Esophagus squamous epithelium (tissue), 5 donors: ENCODE measurements at places on chromosomes 1 and 21.

GRCh38 chr1:1760715-1761114, 17.6 kb downstream of the NADK start:
- DNase-seq, result no peak

DNA sequence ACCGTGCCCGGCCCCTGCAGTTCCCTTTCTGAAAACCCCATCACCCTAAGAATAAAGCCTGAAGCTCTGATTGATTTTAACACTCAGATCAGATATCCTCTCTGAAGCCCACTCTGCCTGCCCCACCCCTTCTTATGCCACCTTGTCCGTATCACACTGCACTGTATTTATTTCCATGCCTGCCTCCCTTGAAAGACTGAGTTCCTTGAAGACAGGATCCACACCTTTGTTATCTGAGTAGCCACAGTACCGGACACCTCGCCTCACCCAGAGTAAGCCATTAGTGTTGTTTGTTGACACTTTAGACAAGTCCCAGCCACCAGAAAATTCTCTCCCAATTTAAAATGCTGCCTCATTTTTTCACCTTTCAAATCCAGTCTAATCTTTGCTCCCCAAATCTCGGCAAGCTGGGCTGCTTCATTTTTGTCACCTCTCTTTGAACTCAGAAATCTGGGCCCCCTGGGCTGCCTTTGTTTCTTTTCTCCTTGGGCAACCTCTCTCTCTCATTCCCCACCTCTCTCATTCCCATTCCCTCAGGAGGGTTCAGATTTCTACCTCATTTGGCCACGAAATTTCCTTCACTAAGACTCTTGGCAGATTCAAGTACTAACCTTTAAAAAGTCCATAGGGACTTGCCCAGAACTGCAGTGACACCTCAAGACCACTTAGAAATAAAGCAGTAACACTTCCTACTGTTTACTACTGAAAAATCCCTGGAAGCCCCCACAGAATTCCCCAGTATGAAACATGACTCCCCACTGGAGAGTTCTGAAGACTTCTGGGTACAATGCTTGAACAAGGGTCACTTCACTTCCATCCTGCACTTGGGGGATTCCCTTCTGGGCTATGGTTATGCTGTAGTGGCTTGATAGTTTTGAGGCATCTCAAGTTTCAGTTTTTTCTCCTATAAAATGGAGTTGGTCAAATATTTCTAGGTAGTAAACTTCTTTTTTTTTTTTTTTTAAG, 8.7 kb upstream of the PPP1R15B start:
- no peak for DNase-seq

DNA sequence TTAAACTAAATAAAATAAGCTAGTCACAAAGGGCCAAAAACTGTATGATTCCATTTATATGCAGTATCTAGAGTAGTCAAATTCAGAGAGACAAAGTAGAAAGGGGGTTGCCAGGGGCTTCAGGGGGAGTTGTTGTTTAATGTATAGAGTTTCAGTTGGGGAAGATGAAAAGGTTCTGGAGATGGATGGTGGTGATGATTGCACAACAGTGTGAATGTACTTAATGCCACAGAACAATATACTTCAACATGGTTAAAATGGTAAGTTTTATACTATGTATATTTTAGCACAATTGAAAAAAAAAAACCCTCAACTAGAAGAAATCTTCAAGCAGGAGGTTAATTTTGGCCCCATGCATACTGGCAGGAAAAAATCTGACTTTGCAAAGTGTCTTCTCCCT, 24.3 kb downstream of the VAV3 start:
- no peak for DNase-seq

GRCh38 chr1:179298952-179299351, 5.4 kb downstream of the SOAT1 start:
- no peak for DNase-seq

DNA sequence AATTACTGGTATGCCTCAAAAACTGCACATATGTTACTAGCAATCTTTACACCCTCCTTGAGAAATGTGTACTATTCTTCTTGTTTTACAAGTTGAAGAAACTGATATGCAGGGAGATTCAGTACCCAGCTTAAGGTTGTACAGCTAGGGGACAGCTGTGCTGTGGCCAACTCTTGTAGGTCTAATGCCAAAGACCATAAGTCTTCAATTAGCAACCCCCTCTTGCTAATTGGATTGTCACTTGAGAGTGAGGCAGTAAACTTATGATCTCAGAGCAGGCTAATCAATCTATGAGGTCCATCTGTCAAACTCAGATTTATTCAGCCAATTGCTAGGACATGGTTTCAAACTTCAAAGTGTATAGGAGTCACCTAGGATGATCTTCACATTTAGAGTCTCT, 492.0 kb upstream of the USP24 start:
- DNase-seq, result no peak

DNA sequence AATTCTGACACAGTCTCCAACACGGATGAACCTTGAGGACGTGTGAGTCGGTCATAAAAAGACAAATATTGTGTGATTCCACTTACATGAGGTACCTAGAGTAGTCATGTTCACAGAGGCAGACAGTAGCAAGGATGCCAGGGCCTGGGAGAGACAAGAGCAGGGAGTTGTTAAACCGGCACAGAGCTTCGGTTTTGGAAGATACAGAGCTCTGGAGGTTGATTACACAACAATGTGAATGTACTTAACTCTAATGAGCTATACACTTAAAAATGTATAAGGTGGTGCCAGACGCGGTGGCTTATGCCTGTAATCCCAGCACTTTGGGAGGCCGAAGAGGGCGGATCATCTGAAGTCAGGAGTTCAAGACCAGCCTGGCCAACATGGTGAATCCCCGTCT, 37.8 kb upstream of the NEK2 start:
- no peak for DNase-seq

- no peak for DNase-seq
Observed at GRCh38 chr1:114164840-114165543, 11.3 kb upstream of the SYT6 start.

GRCh38 chr1:93628681-93629080, 53.0 kb downstream of the BCAR3 start:
- no peak for DNase-seq

GRCh38 chr1:119794876-119795240, 16.4 kb downstream of the REG4 start:
- DNase-seq, result no peak

DNA sequence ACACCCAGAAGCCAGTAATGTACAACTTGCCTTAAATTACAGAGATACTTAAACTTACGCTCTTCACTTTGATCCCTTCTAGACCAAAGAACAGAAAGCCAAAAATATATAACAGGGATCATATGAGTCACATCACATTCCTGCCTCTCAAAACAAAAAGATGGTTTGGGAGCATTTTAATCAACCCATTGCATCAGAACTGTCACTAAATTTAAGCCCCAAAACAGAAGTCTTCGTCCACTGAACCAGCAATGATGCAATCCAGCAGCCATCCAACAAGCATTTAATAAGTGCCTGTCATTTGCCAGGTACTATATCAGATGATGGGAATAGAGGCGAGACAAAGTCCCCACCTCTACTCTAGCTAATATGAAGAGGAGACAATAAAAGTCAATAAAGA, 42.7 kb upstream of the GLIS1 start:
- DNase-seq, result no peak

GRCh38 chr1:109639841-109640184, 16.1 kb upstream of the GSTM4 start:
- no peak for DNase-seq

- no peak for DNase-seq
Observed at GRCh38 chr21:45836268-45836655, 145.3 kb upstream of the COL6A1 start.

- no peak for DNase-seq
Observed at GRCh38 chr1:168401341-168401740, 120.7 kb downstream of the TBX19 start.

DNA sequence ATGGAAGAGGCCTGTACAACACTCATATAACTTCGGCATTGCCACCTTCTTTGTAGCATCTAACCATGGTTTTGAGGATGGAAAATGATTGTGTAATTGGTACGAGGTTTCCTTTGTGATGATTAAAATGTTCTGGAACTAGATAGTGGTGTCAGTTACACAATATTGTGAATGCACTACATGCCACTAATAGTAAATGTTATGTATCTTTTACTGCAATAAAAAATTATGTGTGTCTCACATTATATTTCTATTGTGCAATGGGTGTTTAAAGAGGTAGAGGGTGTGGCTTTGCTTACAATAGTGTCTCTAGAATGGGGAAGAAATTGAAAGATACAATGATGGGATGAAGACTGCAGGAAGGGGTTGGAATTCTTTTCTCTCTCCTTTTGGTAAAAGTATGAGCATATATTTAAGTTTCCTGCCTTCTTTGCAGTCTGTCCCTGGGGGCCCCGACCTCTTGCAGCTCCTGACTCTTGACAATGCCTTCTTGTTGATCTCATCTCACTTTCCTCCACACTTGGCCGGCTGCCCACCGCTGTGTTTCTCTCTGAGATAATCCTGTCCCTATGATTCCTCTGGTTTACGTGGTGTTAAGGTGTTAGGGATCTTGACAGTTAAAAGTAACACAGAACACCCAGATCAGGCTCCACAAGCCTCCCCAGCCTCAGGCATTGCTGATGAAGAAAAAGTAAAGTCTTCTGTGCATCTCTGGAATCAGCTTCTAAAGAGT, 39.3 kb downstream of the MTARC1 start:
- no peak for DNase-seq

DNA sequence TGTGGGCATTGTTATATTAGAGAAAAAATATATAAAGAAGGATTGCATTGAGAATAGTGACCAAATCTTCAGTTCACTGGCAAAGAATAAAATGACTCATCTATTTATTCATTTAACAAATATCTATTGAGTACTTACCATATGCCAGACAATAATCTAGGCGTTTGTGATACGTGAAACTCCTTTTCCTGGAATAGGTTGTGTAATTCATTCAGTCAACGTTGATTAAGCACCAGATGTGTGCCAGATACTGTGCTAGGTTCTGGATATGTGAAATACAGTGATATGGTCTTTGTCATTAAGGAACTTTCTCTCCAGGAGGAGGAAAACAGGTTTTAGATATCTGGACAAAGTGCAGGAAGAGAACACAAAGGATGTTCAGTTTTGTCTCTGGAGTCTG, 344.5 kb downstream of the RWDD3 start:
- no peak for DNase-seq

- DNase-seq, result no peak
Observed at GRCh38 chr1:234758851-234759250, 148.9 kb upstream of the IRF2BP2 start.

- no peak for DNase-seq
Observed at GRCh38 chr1:155646307-155646706, 36.3 kb downstream of the MSTO1 start.

- no peak for DNase-seq
Observed at GRCh38 chr1:18443587-18444520, 36.9 kb upstream of the KLHDC7A start.

GRCh38 chr1:209587789-209588188, 4.3 kb downstream of the CAMK1G start:
- DNase-seq, result no peak

GRCh38 chr1:103948526-103948925, 198.8 kb downstream of the AMY1C start:
- no peak for DNase-seq

DNA sequence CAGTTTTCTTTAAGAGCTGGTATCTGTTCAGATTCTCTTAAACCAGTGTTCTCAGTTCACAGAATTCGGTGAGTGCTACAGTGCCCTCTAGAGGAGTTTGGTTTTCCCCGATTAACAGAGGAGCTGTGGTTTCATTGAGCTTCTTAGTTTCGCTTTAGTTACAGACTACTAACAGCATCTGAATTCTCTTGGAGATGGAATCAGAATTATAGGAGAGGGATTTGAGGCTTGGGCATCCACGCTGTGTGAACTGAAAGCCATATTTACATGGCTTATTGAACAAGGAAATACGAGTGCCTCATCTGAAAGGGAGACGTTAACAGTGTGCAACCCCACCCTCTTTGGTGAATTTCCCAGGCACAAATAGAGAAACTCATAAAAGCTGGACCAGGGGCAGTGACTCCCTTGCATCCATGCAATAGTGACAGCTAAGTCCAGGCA, 202.0 kb downstream of the USH2A start:
- no peak for DNase-seq

- no peak for DNase-seq
Observed at GRCh38 chr1:14228677-14229076, 369.8 kb upstream of the KAZN start.

- DNase-seq, result no peak
Observed at GRCh38 chr1:210905944-210906453, 227.9 kb downstream of the KCNH1 start.

- no peak for DNase-seq
Observed at GRCh38 chr1:221035662-221036153, 156.5 kb downstream of the HLX start.

GRCh38 chr1:159207774-159208173, 3.1 kb downstream of the ACKR1 start:
- DNase-seq, result no peak

- DNase-seq, result no peak
Observed at GRCh38 chr1:224245188-224245587, 62.1 kb downstream of the DEGS1 start.

GRCh38 chr1:35264871-35265270, 3.6 kb upstream of the ZMYM4 start:
- no peak for DNase-seq

- DNase-seq, result no peak
Observed at GRCh38 chr1:219085082-219085481, 88.6 kb upstream of the LYPLAL1 start.

DNA sequence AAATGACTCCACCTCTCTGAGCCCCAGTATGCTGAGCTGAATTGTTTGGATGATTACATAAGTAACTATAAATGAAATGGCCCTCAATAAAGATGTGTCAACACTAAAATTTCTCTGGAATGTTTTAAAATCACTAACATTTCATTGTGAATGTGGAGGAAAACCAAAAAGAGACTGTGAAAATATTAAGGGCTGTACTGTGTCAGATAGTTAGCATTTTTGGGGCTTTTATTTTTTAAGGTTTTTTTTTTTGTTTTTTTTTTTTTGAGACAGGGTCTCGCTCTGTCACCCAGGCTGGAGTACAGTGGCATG, 6.3 kb downstream of the MYOC start:
- DNase-seq, result no peak

GRCh38 chr1:156155756-156156510, 2.5 kb downstream of the SEMA4A start:
- DNase-seq, result no peak

DNA sequence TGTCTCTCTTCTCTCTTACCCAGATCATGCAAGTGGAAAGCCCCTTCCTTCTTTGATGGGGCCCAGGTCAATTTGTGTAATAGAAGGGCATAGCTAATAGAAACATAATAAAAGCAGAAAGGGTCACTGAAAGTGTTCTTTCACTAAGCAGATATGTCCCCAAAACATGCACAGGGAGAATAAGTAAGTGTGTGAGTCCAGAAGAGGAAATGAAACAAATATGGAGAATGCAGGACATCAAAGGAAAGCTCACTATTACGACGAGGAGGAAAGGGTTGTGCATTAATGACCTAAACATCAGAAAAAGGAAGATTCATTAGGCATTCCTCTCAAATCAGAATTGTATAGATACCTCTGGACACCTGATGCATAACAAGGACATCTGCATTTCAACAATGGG, 81.4 kb upstream of the SMYD2 start:
- DNase-seq, result no peak

GRCh38 chr1:236465959-236466303, 57.9 kb upstream of the LGALS8 start:
- no peak for DNase-seq

GRCh38 chr1:22408230-22408629, 43.4 kb upstream of the ZBTB40 start:
- DNase-seq, result no peak
